CD4-positive, alpha-beta T cell treated with Interleukin-15 for 1 hour (primary cell): ENCODE measurements at places on chromosomes 1 and 21.

DNA sequence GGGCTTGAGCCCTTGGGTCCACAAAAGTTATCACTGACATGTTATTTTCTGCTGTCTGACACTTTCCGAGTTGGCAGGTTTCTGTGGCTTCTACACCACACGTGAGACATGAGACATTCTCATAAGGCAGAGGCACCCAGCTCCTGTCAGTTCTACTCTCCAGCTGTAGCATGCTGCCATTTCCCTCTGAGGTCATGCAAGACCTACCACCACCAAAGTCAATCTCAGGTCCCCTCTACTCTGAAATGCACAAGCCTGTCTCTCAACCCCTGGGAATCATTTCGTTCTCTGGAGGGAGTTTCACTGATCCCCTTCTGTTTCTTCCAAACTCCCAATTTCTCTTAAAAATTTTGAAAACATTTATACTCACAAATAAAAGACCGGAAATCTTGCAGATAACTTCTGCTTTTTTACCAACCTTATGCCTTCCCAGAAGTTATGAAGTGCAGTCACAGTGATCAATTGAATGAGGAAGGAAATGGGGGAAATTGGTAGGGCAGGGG is 39.5 kb upstream of the CR2 start:
- DNase-seq = peak; percentile 45

GRCh38 chr1:21814241-21814918 is 2.3 kb downstream of the LDLRAD2 start:
- DNase-seq = peak; percentile 24

DNA sequence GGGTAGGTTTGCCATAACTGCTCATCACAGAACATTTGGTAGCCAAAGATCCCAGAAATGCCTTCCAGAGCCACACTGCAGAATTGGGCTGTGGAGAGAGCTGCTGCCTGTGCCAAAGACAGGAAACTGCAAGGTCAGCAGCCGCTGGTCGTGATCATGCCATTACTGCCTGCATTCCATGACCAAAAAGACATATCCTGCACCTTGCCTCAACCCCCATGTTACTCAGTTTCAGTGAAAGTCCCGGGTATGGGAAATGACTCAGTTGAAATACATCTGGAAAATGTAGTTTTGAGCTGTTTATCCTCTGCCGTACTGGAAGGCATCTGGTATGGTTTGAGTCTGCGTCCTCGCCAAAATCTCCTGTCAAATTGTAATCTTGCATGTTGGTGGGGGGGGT is 161.7 kb downstream of the FCRL5 start:
- DNase-seq = no peak

- no peak for DNase-seq
These were observed 458.5 kb upstream of the DEPDC1 start for GRCh38 chr1:68955424-68955823.

DNA sequence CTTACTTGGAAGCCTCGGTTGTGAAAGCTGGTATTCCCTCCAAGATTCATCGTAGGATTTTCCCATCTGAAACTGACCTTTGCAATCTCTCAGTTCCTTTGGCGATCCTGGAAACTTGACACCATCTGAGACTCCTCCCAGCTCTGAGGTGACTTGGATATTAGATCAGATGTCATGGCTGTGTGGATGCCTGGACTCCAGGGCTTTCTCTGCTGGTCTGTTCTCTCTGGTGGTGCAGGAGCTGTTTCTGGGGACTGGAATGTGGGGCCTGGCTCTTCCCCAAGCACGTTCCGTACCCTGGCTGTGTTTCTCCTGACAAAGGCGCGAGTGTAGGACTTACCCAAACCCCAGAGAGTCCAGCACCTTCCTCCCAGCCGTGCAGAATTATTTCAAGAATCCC is 252.2 kb downstream of the RPS6KC1 start:
- DNase-seq = no peak

GRCh38 chr1:43358121-43358745 is 548 bp upstream of the CDC20 start:
- DNase-seq = peak; percentile 20

GRCh38 chr1:39159224-39160036 is 45.1 kb upstream of the MACF1 start:
- no peak for DNase-seq

DNA sequence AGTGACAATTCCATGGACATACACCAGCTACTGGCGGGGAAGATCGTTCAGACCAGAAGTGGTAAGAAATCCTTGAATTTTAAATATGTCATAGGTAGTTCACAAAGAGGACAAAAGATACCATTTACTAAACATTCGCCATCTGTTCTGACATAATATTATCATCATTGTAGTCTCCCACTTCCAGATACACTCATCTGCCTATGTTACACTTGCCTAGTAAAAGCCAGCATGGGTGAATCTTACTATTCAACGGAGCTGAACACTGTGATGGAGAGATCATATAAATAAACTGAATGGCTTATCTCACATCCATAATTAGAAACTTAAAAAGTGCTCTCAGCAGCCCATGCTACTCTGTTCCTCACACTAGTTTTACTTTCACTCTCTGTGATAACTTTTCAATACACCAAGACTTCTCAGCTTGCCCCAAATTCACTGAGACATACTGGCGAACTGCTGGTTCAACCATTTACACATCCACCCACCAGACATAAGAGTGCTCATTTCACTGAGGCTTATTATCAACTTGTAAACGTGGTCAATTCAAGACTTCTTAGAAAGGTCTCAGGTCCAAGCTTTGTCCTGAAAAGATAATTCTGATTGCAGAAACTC is 463 bp upstream of the PRRC2C start:
- DNase-seq = no peak

GRCh38 chr1:59151387-59151761 is 145.5 kb upstream of the FGGY start:
- no peak for DNase-seq

- DNase-seq = no peak
These were observed 67.5 kb downstream of the RIPK4 start for GRCh38 chr21:41699311-41699710.

DNA sequence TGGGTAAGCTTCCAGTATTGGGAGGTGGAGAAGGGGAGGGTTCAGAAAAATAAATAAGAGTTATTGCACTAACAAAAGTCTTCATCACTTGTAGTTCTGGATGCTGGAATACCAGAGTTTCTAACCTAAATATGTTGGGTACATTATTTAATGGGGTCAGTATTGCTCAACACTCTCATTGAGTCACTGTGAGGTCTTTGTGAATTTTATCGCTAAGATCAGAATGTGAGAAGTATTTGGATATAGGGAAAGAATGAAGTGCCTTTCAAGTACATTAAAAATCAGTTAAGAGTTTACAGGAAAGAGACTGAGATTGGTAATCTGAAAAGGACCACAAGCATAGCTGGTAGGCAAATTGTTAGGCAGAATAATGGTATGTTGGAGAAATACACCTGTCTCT is 8.8 kb downstream of the SNRPE start:
- no peak for DNase-seq

- no peak for DNase-seq
These were observed 1.5 kb downstream of the RGS18 start for GRCh38 chr1:192159781-192160180.

DNA sequence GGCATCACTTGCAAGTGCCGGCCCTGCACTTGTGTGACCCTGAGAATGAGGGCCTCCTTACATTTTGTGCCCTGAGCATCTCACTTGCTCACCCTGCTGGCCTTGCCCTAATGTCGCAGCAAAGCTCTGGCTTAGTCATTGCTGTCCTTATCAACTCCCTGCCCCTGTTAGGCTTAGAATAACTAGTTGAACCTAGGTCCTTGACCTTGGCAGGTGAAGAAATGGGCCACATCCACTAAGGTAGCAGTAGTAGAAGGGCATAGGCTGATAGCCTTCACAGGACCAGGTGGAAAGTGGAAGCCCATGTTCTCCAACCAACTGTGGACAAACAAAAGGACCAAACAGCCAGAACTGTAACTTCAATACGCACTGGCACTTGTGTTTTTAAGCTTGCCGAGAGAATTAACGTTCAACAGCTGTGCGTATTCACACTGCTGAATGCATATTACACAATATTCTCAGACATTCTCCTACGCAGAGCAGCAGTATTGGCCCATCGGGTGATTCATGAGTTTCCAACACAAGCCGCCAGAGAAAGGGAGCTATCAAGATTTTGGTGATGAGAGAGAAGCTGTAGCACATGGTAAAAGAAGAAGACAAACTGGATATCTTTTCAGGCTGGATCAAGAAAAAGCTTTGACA is 27.7 kb upstream of the PTGFRN start:
- DNase-seq = no peak

DNA sequence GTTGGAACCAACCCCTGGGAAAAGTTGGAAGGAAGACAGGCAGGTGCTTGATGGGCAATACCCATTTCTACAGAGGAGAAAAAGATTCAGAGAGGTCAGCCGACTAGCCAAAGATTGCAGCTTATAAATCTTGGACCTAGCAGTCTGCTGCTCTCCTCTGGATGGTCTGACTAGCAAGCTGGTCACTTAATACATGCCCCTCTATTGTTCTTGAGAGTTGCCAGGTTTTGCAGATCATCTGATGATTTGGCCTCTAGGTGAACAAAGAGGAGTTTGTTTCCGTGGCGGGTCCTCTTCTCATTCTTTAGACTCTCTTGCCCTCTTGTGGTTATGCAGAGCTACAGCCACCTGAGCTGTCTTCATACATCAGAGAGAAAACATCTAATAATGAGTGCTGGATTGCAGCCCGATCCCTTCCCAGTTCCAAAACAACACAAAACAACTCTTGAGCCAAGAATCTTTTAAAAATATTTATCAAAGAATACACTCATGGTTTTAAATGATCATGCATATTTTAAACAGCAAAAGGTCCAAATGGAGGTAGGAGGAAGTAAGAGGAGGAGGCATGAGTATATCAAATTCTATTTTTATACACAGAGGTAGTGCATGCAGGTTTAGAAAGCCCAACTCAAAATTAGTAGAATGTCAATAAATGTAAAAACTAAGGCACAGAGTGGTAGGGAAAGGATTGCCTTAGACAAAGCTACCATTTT is 115.7 kb downstream of the SLC30A10 start:
- no peak for DNase-seq

- no peak for DNase-seq
These were observed 25.6 kb upstream of the KAZN start for GRCh38 chr1:14572861-14573260.

- peak; percentile 71 for DNase-seq
These were observed 11.1 kb downstream of the ADPRS start for GRCh38 chr1:36099681-36100341.

DNA sequence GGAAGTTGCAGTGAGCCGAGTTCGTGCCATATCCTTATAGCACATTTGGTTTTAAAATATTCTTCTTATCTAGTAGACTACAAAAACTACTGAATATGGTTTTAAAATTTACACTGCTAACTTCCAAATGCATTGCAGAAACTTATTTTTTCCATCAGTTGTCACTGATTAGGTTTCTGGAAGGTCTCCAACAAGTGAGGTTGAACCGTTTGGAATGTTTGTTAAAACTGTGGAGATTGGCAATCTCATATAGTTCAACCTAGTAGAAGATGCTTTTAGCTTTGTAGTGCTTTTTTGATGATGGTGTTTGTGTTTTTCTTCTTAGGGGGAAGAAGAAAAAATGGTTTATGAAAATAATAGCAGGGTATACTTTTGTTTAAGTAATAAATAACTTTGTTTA is 12.9 kb downstream of the CENPF start:
- no peak for DNase-seq

DNA sequence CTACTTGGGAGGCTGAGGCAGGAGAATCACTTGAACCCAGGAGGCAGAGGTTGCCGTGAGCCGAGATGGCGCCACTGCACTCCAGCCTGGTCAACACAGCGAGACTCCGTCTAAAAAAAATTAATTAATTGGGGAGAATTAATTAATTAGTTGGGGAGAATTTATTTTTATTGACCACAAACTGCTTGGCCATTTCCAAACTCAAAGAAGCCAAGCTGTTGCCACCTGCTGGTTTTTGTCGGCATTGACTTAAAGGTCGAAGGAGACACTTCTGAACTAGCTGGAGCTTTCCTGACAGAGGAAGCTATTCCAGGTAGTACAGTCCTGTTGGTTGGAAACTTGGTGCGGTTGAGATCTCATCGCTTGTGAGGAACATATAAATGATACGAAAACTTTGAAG is 13.1 kb downstream of the MAP1LC3C start:
- no peak for DNase-seq

GRCh38 chr1:11921022-11921421 is 5.2 kb downstream of the KIAA2013 start:
- DNase-seq = no peak

DNA sequence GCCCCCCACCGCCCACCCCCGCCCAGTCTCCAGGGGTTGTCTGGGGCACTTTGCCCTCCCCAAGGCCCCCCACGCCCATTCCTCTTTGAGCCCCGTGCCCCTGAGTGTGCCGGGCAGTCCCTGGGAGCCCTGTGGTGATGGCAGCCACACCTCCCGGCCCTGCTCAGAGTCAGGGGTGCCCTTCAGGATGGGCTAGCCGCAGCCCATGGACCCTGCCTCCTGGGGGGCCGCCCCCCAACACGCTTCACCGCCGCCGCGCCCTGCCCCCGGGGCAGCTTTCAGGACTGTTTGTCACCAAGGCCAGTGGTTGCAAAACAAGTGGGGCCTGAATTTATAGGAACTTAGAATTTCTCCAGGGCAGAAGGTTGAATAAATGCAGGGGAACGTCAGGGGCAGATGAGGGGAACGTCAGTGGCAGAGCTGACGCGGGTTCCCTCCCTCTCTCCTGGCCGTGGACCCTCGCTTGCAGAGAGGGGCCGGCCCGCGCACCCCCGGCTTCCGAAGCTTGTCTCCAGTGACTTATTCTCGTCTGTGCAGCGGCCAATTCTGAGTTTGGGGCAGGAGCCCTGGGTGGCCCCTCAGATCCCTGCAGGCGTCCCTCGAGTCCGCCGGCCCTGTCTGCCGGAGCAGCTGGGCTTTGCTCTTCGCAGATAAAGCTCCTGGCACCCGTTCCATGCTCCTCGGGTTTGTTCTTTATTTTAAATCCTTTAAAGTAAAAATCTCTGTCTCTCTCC is 41.2 kb upstream of the ADARB1 start:
- no peak for DNase-seq

- DNase-seq = no peak
These were observed 474.3 kb upstream of the CAMK1G start for GRCh38 chr1:209109001-209109785.

- DNase-seq = no peak
These were observed 1.5 kb upstream of the KCNA2 start for GRCh38 chr1:110607536-110608230.

GRCh38 chr1:50425376-50426107 is 2.3 kb upstream of the DMRTA2 start:
- no peak for DNase-seq

DNA sequence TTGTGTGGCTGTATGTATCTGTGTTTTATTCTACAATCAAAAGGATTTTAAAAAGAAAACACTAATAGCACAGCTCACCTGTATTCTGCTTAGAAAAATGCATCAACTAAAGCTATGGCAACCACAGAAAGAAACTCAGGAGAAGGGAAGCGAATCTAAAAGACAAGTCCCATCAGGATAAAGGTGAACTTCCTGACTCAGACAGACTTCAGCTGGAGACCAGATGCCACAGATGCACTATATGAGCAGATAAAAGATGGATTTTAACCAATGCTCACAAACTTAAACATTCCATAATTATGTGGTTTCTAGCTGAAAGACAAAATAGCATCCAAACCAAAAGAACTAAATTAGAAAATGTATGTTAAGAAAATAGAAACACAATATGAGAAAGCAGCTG is 231.0 kb downstream of the RERE start:
- no peak for DNase-seq

GRCh38 chr1:100883963-100884362 is 10.7 kb downstream of the EXTL2 start:
- no peak for DNase-seq
